Activated CD4-positive, alpha-beta T cell treated with anti-CD3 and anti-CD28 coated beads, Interleukin-2, amount 10 ng/mL, durations not matched to agents 7 days and 5 days (primary cell): ENCODE measurements at places on chromosomes 12 and 14.

DNA sequence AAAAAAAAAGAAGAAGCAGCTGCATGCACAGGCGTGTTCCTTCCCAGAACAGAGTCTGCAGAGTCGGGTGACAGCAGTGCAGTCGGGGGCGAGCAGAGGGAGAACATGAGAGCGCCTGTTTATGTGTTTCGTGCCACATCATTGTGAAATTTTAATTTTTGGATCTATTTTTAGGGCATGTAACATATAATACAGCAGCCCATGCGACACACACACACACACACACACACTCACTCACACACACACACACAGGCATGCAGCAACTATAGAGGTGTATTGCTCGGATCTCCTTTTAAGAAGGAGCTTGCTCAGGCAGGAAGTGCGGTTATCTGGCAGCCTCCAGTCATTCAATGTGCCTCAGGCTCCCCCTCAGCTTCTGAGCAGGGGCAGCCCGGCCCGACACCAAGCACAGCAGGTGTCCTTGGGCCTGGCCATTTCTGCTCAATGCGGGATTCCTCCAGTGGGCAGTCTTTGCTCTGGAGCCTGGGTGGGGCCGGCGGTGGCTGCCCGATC lies 71.8 kb downstream of the ZNF664 start:
- peak; percentile 35 for DNase-seq

- no peak for DNase-seq
Measured at GRCh38 chr14:37544407-37544806, 50.6 kb downstream of the FOXA1 start.

DNA sequence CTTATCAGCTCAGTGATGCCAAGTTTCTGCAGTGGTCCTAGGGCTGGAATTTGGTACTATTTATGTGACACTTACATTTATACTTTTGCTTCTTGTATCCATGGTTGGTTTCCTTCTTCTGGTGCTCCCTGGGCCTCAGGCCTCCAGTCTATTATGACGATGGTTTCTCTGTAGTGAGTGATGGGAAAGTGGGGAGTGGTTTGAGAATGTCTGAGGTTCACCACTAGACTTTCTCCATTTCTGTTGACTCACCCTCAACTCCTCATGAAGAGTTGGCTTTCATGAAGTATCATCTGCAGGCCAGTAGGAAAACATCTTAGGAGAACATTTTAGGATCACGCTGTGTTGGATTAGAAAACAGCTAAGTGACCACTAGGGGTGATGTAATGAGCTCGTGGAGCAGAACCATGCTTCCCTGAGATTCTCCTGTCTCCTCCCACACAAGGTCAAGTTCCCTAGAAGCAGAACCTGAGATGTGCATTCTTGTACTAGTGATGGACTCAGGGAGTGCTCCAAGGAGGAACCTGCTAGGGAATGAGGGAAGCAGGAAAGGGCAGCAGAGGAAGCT lies 32.1 kb downstream of the RPH3A start:
- no peak for DNase-seq

DNA sequence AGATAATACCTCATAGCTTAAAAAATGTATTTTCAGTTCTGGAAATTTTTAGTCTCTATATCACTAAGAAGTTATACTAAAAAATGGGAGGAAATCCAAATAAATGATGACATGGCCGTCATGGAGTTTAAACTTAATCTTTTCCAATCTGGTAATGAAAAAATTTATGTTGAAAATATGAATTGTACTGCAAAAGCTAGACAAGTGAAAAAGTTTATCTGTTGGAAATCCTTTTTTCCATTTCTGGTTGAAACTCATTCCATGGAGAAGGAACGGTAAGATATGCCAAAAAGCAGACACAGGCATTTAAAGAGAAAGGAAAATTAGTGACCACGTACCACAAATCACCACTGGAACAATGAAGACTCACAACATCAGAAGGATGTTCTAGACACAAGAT lies 314.2 kb upstream of the PRICKLE1 start:
- DNase-seq = no peak

GRCh38 chr12:130401703-130402102 lies 64.0 kb downstream of the PIWIL1 start:
- no peak for DNase-seq

DNA sequence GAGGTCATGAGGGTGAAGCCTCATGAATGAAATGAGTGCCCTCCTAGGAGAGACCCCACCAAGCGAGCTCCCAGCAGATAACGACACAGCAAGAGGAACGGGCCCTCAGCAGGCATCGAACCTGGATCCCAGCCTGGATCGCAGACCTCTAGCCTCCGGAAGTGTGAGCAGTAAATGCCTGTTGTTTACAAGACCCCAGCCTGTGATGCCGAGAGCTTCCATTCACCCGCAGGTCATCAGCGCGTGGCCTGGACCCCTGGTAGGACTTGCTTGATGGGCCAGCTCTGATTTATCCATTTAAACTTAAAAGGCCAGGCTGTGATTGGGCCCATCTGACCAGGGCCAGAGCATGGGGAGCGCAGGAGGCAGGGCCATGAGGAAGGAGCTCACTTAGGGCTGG lies 7.0 kb downstream of the TMEM179 start:
- no peak for DNase-seq
